GM12891 (cell line): ENCODE measurements at places on chromosomes 13 and 19.

- DNase-seq = no peak
These were observed 17.5 kb downstream of the TMEM255B start for GRCh38 chr13:113776231-113777125.

DNA sequence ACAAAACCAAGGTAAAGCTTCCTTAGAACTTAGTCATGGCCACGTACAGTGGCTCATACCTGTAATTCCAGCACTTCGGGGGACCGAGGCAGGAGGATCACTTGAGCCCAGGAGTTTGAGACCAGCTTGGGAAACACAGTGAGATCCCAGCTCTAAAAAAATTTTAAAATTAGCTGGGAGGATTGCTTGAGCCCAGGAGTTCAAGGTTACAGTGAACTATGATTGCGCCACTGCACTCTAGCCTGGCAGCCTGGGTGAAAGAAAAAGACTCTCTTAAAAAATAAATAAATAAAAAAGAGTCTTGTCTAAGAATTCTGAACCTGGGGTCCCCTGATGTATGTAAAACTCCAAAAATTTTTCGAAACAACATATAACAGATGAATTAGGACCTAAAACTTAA lies 34.9 kb downstream of the N4BP2L2 start:
- no peak for DNase-seq

GRCh38 chr13:99802416-99802815 lies 169.2 kb downstream of the ZIC5 start:
- DNase-seq = no peak

GRCh38 chr13:66644855-66645460 lies 585.2 kb downstream of the PCDH9 start:
- DNase-seq = no peak

- no peak for DNase-seq
These were observed 162.5 kb downstream of the KCTD12 start for GRCh38 chr13:76723551-76724232.

DNA sequence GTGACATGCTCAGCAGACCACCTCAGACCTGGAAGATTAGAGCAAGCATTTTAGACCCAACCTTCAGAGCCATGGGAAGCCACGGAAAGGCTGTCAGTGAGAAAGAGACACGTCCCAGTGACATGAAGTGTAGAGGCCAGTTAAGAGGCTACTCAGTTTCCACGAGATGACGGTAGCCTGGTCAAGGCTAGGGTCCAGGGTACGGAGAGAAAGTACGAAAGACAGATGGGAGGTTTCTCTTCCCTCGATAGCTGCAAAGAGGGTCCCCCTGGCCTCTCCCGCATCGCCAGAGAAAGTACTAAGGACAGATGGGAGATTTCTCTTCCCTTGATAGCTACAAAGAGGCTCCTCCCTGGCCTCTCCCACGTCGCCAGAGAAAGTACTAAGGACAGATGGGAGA lies 8.6 kb downstream of the ZSCAN5A start:
- DNase-seq = no peak

DNA sequence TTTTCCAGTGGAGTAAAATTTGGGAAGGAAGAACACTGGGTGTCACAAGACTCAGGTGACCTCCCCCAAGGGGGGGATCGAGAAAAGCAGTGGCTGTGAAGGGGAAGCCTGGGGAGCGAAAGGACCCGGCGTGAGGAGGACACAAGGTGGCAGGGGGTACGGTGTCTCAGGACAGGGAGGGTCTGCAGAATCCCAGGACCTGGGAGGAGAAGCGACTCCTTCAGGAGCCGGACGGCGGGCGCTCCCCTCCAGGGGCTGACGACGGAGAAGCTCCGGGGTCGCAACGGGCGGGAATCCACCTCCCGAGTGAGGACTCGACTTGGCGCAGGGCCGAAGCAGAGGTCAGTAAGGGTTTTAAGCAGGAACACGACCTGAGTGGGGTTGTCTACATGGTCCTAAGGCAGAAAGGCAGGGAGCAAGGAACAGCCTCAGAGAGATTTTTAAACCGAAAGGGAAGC lies 529 bp downstream of the ZNF836 start:
- DNase-seq = peak; percentile 25

DNA sequence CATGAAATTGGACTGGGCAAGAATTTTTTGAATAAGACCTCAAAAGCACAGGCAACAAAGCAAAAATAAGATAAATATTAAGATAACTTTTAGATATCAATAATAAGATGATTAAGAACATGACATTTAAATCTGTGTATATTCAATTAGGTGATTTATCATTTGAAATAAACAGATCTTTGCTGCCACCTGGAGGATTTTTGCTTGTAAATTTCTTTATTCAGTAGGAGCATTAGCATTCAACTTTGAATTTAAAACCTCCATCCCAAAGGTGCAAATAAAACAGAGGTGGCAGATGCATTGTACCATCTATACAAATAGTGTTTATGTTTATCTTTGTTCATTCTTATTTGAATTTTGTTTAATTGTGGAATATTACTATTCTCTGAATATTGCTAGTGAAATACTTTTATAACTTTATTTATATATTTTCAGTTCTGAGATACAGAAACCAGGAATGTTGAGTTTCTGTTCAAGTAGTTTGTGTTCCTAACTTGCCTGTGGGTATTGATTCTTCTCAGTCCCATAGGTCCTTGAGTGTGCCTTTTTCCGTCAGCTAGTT lies 20.9 kb downstream of the COG6 start:
- no peak for DNase-seq

DNA sequence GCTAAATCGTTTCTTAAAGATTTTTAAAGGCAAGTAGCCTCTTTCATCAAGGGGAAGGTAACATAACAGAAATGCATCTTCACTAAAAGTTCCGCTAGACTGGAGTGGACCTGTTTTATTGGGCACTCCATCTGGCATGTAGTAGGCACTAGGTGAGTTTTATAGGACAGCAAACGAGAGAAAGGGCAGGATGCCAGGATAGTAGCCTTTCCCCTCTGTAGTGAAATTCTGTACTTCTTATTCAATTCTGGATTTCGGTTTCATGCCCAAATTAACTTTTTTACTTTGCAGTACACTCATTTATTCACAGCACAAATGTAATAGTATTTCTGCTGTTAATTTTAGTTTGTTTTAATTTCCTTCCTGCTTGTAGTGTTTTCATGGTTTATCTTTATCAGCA lies 45.2 kb downstream of the GPR180 start:
- no peak for DNase-seq

GRCh38 chr13:92954746-92955145 lies 271.9 kb upstream of the GPC6 start:
- no peak for DNase-seq

DNA sequence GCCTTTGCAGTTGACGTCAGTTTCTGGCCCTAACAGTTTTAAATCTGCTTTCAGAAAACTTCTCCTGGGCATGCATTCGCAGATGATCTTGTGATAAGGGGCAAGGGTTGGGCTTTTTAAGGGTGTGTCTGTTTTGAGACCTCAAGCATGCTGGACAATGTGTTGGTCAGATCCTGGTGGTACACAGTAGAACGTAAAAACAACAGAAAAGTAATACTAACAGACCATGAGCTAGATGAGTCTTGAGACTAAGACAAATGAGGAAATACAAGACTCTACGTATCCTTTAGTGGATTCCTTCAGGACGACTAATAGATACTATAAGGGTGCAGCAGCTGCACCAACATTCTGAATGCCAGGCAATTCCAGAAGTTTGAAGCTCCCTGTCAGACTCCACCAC lies 237.6 kb downstream of the DNAJC15 start:
- DNase-seq = no peak

DNA sequence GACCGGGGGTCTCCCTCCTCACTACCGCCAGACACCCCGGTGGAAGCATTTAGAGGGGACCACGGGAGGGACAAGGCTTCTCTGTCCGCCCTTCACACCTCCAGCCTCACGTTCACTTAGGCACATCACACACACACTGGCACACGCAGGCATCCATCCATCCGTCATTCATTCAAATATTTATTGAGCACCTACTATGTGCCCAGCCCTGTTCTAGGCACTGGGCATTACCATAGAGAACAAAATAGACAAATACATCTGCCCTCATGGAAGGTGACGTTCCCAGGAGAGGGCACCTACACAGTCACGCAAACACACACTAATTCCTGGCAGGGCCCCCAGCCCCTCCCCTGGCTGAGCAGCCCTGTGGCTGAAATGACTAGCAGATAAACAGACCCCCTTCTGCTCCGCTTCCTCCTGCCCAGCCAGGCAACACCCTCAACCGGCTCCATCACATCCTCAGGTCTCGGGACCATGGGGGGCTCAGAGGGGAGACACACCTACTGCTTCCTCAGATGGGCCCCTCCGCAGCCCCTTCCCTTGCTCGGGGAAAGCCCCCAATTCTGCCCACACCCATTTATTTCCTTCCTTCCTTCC lies 3.7 kb upstream of the NOP53 start:
- no peak for DNase-seq

DNA sequence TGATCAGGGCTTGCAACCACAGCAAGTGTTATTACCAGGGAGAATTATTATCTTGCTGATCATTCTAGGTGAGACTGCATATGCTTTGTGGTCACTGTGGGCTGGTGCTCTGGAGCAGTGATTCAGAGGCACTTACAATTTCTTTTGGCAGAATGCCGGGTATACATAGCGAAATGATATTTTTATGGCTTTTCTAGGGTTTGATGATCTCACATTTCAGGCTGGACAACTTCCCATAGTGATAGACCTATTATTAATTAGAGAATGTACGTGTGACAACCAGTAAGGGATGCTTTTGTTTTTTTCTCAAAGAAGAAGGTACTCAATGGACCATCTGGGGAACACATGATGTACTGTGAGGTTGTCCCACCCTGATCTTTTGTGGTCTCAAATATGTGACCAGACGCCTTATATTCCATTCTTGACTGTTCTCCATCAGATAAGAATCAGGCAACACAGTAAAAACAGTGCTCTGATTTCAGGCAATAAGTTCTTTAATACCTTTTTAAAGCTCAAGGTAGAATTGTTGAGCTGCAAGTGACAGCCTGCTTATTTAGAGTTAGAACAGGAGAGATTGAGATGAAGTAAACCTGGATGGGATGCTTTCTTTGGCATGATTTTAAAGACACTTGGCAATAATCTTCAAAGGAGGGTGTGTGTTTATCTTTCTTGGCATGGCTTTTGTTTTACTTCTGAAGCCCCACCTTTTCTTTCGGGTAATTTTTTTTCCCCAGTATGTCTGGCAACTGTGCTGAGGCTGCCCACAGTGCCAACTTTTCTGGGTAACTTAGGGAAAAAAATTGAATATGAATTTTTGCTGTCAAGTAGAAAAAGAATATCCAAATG lies 27.4 kb upstream of the SCEL start:
- no peak for DNase-seq

GRCh38 chr19:43594710-43595604 lies 977 bp downstream of the IRGQ start:
- peak; percentile 65 for DNase-seq

- DNase-seq = no peak
These were observed 2862.8 kb upstream of the PCDH20 start for GRCh38 chr13:64278493-64278892.

DNA sequence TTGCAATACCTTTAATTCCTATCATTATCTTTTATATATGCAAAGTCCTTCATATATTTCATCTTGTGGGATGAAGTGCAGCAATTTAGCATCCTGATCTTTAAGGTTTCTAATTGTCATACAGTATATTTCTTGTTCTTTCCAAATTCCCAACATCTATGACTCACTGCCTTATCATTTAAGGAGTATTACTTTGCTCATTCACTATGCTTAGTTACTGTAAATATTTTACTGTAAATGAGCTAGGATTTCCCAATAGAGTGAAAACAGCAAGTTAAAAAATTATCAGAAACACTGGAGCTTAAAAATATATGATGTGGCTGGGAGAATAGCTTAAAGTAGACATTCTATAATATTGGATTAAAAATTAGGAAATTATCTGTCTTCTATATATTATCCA lies 69.9 kb downstream of the SLITRK6 start:
- no peak for DNase-seq

DNA sequence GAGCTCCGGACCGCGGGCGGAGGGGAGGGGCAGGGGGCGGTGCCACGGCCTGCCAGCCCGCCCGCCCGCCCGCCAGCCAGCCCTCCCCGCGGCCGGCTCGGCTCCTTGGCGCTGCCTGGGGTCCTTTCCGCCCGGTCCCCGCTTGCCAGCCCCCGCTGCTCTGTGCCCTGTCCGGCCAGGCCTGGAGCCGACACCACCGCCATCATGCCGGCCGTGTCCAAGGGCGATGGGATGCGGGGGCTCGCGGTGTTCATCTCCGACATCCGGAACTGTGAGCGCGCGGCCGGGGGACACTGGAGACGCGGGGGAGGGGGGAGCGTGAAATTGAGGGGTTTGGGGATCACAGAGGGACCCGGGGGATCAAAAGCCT lies at the start of gene AP2A1:
AP2A1 (plus strand) TSS at position 72 of the 370 bp plus-strand sequence; CDS start at position 205, 133 bp downstream.
- no peak for DNase-seq

GRCh38 chr13:112545856-112546255 lies 42.1 kb downstream of the TUBGCP3 start:
- no peak for DNase-seq

DNA sequence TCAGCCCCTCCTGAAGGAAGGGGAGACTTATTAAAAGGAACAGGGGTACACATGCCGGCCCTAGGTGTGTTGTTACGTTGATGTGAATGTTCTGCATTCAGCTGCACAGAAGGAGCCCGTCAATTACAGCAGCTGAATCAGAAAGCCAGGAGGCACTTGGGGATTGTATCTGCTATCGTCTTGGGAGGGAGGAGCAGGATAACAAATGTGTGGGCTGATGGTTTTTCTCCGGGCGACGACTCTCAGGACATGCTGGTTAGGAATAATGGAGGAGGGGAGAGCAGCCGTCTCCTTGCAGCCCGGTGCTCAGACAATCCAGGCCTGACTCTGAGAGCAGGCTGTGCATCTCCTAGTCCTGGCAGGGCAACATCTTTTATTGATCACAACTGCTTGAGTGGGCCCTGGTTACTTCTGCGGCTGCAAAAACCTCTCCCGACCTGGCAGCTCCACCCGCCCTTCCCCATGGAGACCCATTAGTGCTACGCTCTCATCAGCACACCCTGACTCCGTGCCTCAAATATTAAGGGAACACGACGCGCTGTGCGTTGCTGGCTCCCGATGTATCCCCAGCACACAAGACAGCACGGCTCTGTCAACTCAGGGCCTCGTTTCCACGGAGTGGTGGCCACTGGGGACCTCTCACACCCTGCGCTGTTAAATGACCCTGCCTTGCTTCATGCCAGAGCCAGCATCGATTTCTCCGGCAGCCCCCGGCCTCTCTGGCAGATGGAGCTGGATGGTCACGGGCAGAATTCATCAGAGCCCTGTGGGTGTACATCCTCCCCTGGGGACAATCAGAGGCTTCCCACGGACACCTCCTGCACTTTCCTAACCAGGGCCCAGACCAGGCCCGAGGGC lies 25.3 kb downstream of the PEPD start:
- no peak for DNase-seq

DNA sequence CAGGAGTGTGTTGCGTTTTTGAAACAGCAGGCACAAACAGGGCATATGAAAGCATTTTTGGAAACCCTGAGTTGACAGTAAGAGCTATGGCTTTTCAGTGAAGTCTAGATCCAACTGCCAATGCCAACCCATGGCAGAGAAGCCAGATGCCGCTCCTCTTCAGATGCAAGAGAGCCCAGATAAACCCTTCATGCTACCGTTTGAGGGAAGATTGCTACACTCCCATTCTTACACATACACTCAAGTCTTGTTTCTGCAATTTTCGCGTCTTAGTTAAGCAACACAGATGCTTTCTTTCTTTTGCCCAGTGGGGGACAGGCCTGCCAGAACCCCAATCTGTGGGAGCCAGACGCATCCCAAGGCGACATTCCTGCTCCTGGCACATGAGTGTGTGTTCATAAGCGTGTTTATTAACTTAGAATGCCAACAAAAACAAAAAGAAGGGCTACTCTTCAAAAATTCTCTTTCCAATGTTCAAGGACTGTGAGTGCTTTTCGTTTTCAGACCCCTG lies 10.4 kb downstream of the BORCS8 start:
- no peak for DNase-seq
